ENCODE measurements at places on chromosomes 16 and 17.

- no peaks in the 10 kb centered on the region for H3K27me3 ChIP-seq
- no peaks in the 10 kb centered on the region for H3K4me1 ChIP-seq
- DNase-seq = no peak
- no peaks in the 10 kb centered on the region for H3K36me3 ChIP-seq
These were observed 19.1 kb downstream of the NPTX1 start for GRCh38 chr17:80457236-80457856.

DNA sequence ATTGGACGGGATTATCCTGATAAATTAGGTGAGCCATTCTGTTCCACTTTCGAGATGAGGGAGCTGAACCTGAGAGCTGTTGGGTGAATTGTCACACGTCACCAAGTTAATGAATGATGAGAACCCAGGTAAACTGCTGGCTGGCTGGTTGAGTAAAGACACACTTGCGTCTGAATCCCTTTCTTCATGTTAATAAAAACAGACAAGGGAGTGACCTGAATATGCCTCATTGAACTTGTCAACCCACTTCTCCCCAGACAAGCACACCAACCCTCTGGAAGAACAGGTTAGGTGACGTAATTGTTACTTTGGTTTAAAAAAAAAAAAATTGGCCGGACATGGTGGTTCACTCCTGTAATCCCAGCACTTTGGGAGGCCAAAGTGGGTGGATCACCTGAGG, 400.9 kb upstream of the CDH5 start:
- H3K4me1 ChIP-seq = no peaks in the 10 kb centered on the region
- no peak overlapping the region for H3K27ac ChIP-seq
- H3K4me3 ChIP-seq = no peak overlapping the region
- no peaks in the 10 kb centered on the region for H3K27me3 ChIP-seq
- H3K36me3 ChIP-seq = no peaks in the 10 kb centered on the region

DNA sequence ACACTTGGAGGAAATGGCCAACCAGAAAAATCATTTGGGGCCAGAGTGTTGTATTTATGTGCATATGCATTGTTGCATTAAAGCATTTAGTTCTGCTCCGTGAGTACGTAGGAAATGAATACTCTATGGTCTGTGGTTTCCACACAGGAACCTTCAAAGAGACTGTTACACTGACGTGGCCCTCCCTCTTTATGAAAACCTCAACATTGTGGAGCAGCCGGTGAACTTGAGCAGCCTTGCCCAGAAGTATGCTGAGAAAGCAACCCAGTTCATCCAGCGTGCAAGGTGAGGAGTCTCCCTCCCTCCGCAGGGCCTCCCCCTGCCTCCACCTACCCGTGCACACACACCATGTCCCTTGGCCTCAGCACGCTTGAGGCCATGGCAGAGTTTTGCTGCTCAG, 65.2 kb downstream of the ARSG start:
- no peak for DNase-seq
- H3K36me3 ChIP-seq = no peaks in the 10 kb centered on the region
- H3K27ac ChIP-seq = no peak overlapping the region
- H3K27me3 ChIP-seq = no peaks in the 10 kb centered on the region

- H3K27me3 ChIP-seq = no peaks in the 10 kb centered on the region
- no peaks in the 10 kb centered on the region for H3K4me1 ChIP-seq
- DNase-seq = no peak
- no peak overlapping the region for H3K4me3 ChIP-seq
- no peak overlapping the region for H3K27ac ChIP-seq
These were observed 824.8 kb upstream of the SOX9 start for GRCh38 chr17:71296005-71296404.

GRCh38 chr16:15575293-15576049, 67.5 kb downstream of the MARF1 start:
- peaks cover 4% of the 10 kb centered on the region for H3K36me3 ChIP-seq
- H3K4me1 ChIP-seq = peaks cover 4% of the 10 kb centered on the region
- no peak overlapping the region for H3K4me3 ChIP-seq
- no peak overlapping the region for H3K27ac ChIP-seq
- DNase-seq = no peak

- H3K27me3 ChIP-seq = no peaks in the 10 kb centered on the region
- peak within 1 kb of the TSS; percentile 59 for H3K4me3 ChIP-seq
- peaks cover 26% of the 10 kb centered on the region for H3K36me3 ChIP-seq
- peaks cover 16% of the 10 kb centered on the region for H3K4me1 ChIP-seq
- H3K27ac ChIP-seq = peak within 1 kb of the TSS; percentile 86
These were observed at the start of gene CISD3 for GRCh38 chr17:38729886-38730525. TSS of gene CISD3 (plus strand) at chr17:38730341. CDS start at chr17:38730359, 18 bp downstream.

GRCh38 chr16:27398894-27399853, 2.8 kb upstream of the IL21R start:
- no peaks in the 10 kb centered on the region for H3K27me3 ChIP-seq
- H3K36me3 ChIP-seq = no peaks in the 10 kb centered on the region
- no peak for DNase-seq
- H3K4me1 ChIP-seq = no peaks in the 10 kb centered on the region
- no peak overlapping the region for H3K4me3 ChIP-seq

DNA sequence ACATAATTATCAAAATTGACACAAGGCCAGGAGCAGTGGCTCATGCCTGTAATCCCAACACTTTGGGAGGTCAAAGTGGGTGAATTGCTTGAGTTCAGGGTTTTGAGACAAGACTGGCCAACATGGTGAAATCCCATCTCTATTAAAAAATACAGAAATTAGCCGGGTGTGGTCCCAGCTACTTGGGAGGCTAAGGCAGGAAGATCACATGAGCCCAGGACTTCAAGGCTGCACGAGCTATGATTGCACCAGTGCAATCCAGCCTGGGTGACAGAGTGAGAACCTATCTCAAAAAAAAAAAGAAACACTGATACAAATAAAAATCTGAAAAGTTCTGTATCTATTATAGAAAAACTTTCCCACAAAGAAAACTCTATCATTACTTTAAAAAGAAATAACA, 15.5 kb downstream of the MYH10 start:
- H3K36me3 ChIP-seq = peaks cover 9% of the 10 kb centered on the region
- H3K4me1 ChIP-seq = no peaks in the 10 kb centered on the region
- H3K4me3 ChIP-seq = no peak overlapping the region

GRCh38 chr16:66364117-66364958, 2.2 kb upstream of the CDH5 start:
- no peaks in the 10 kb centered on the region for H3K27me3 ChIP-seq
- H3K4me1 ChIP-seq = peaks cover 7% of the 10 kb centered on the region
- no peak overlapping the region for H3K4me3 ChIP-seq
- peak; percentile 64 for DNase-seq

DNA sequence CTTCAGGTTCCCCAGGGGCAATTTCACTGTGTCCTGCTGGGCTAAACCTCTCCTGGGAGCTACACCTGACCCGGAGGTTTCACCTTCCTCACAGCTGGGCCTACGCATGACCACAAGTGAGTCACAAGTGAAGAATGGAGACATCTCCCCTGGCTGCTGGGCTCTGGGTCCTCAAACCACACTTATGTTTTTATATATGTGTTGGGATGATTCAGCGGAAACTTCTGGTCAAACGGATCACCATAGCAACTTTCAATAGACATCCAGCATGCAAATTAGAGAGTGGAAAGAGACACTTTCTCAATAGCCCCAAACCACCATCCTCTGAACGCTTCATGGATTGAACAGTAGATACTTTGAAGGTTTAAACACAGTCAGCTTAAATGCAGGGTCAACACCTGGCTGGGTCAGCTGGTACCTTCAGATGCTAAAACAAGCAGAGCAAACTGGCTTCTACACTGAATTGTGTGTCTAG, 28.0 kb upstream of the MAF start:
- H3K4me3 ChIP-seq = no peak overlapping the region
- no peaks in the 10 kb centered on the region for H3K4me1 ChIP-seq
- no peak for DNase-seq
- H3K27ac ChIP-seq = no peak overlapping the region
- no peaks in the 10 kb centered on the region for H3K36me3 ChIP-seq

GRCh38 chr16:86381491-86381890, 128.8 kb upstream of the FOXF1 start:
- no peak overlapping the region for H3K4me3 ChIP-seq
- DNase-seq = no peak
- no peaks in the 10 kb centered on the region for H3K36me3 ChIP-seq
- H3K27ac ChIP-seq = no peak overlapping the region
- H3K27me3 ChIP-seq = no peaks in the 10 kb centered on the region
- no peaks in the 10 kb centered on the region for H3K4me1 ChIP-seq

- no peaks in the 10 kb centered on the region for H3K36me3 ChIP-seq
- H3K4me3 ChIP-seq = no peak overlapping the region
- H3K4me1 ChIP-seq = no peaks in the 10 kb centered on the region
- DNase-seq = no peak
- H3K27me3 ChIP-seq = no peaks in the 10 kb centered on the region
These were observed 33.1 kb upstream of the PVALEF start for GRCh38 chr17:81132197-81132540.

- H3K4me3 ChIP-seq = peak overlapping the region; percentile 13
- no peaks in the 10 kb centered on the region for H3K27me3 ChIP-seq
- peak overlapping the region; percentile 85 for H3K27ac ChIP-seq
- peaks cover 13% of the 10 kb centered on the region for H3K4me1 ChIP-seq
- DNase-seq = peak; percentile 52
These were observed 471 bp downstream of the PARD6A start for GRCh38 chr16:67661101-67661761.

GRCh38 chr17:75024686-75025397, 12.4 kb downstream of the MRPL58 start:
- H3K4me1 ChIP-seq = no peaks in the 10 kb centered on the region

- no peaks in the 10 kb centered on the region for H3K27me3 ChIP-seq
- H3K27ac ChIP-seq = no peak overlapping the region
- no peaks in the 10 kb centered on the region for H3K36me3 ChIP-seq
- peak; percentile 80 for DNase-seq
- H3K4me3 ChIP-seq = no peak overlapping the region
These were observed 23.3 kb downstream of the SLC38A7 start for GRCh38 chr16:58661199-58661830.

DNA sequence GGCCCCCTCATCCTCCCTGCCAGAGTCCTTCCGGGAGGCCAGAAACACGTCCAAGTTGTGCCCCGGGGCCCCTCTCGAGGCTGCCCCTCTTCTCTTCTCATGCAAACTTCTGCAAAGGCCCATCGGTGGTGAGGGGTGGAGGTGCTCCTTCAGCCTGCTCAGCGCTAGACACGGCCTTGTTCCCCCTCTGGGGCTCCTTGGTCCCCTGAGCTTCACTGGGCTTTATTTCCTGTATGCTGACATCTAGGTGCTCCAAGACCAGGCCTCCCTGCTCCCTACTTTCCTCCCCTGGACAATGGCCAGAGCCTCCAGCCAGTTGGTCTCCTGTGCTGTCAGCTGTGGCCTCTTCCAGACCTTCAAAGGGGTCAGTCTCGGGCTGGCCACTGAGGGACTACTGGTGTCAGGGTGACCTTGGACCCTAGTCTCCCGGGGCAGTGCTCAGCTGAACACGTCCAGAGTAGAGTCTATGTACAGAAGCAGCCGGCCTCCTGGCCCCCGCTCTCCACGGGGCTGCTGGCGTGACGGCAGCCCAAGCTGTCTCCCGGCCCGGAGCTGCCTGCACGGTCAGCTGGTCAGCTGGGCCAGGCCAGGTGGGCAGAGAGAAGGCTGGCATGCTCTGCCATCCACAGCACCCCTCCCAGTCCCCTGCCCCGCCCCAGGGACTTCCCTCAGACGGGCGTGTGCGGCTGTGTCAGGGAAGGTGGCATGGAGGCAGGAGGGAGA, 1.7 kb upstream of the PRR35 start:
- H3K36me3 ChIP-seq = no peaks in the 10 kb centered on the region
- no peaks in the 10 kb centered on the region for H3K27me3 ChIP-seq
- H3K4me3 ChIP-seq = no peak overlapping the region
- no peak for DNase-seq
- no peak overlapping the region for H3K27ac ChIP-seq

GRCh38 chr17:63685041-63685440, 14.9 kb downstream of the LIMD2 start:
- H3K4me1 ChIP-seq = no peaks in the 10 kb centered on the region
- H3K27me3 ChIP-seq = no peaks in the 10 kb centered on the region
- no peak for DNase-seq
- H3K27ac ChIP-seq = peak overlapping the region; percentile 24
- H3K36me3 ChIP-seq = peaks cover 40% of the 10 kb centered on the region

DNA sequence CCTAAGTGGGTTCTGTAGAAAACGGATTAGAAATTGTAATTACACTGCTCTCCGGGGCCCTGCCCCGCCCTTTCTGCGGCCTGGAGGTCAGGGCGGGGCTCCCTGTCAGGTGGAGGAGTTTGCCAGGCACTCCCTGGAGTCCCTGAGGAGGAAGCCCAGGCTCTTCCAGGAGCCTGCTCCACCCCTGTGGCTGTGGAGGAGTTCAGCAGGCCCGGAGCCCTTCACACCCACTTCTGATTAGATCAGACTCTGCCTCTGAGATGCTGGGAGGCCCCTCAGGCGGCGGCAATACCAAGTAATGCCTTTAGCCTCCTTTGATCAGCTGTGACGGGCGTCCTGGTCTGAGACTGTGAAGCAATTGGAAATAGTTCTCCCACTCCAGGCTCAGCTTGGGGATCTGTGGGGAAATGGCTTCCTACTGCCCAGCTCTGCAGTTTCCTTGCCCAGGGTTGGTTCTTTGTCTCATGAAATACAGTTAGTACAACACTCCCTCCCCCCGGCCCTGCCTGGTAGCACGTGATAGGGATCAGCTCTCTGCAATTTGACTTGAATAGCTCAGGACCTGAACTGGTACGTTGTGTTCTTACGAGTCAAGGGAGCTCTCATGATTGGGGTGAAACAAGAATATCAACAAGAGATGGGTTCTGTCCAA, 22.3 kb downstream of the BAIAP2 start:
- DNase-seq = peak; percentile 63
- H3K36me3 ChIP-seq = no peaks in the 10 kb centered on the region
- no peak overlapping the region for H3K4me3 ChIP-seq

DNA sequence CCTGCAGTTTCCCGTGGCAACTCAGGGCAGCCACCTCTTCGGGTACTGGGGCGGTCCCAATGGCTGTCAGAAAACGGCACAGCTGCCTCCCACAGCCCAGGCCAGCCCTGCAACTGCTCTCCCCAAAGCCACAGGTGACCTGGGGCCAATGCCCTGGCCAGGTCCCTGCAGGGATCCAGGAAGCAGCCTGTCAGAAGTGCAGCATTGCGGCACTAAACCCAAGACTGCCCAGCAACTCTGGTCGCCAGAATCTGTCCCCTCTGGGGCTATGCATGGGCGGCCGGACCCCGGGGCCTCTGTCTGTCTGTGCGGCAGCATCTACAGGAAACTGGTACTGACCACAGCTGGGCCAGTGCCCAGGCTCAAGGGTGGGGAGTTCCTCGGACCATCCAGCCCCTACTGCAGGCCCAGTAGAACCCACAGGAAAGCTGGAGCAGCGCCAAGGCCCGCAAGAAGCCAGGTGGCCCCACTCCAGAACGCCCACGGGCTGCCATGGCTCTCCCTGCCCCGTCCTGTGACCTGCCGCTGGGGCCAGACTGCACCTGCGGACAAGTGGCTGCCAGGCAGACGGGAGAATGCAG, 5.5 kb downstream of the CYBC1 start:
- no peaks in the 10 kb centered on the region for H3K27me3 ChIP-seq
- H3K27ac ChIP-seq = no peak overlapping the region
- no peak overlapping the region for H3K4me3 ChIP-seq

DNA sequence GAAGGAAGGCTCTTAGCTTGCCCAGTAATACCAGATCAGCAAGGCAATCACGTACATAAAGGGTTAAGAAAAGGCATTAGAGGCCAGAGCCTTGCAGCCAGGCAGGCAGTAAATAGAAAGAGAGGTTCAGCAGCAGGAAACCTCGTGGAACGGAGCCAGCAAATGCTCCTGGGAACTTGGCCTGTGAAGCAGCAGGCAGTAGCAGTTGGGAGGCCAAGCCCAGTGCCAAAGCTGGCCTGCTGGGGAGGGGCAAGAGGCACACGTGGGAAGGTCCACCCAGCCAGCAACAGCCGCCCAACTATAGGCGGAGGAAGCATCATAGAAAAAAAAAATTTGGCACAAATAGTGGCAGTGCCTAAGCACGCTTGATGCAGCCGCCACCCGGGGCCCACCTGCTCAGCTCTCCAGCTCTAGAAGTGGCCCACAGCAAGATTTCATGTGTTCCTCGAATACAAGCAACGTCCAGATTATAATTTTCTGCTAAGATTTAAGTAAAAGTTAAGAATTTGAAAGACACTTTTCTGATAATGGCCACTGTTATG, 2339.5 kb downstream of the TP53TG3F start:
- DNase-seq = no peak
- H3K36me3 ChIP-seq = no peaks in the 10 kb centered on the region
